HAP-1 (cell line): ENCODE measurements at places on chromosomes 13 and 19.

DNA sequence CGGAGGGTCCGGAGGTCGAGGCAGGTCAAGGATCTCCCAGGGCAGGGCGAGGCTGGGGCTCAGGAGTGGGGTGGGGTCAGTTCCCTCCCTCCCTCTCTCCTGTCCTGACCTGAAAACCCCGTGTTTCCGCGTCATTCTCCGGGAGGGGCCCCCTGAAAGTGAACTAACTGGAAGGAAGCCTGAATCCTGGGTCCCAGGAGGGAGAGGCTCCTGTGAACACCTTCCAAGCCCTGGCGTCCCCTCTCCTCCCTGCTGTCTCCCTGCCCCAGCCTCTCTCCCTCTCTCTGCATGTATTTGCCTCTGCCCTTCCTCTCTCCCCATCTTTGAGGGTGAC lies 741 bp upstream of the CADM4 start:
- DNase-seq: no peak

DNA sequence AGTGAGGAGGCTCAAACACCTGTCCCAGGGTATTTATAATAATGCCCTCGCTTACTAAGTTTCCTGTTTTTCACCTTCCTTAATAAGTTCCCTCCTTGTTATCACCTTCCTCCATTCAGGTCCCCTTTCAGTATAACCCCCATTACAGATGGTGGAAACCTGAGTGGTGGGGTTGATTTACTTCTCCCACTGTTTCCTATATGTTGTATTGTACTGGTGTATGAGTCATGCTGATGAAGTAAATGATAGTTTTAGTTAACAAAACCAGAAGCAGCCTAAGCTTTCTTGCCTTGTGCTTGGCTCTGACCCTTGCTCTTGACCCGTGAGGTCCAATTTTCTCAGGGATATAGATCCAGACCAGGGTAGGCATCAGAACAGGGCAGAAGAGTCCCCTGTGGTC lies 22.3 kb upstream of the TNFSF11 start:
- DNase-seq: no peak

DNA sequence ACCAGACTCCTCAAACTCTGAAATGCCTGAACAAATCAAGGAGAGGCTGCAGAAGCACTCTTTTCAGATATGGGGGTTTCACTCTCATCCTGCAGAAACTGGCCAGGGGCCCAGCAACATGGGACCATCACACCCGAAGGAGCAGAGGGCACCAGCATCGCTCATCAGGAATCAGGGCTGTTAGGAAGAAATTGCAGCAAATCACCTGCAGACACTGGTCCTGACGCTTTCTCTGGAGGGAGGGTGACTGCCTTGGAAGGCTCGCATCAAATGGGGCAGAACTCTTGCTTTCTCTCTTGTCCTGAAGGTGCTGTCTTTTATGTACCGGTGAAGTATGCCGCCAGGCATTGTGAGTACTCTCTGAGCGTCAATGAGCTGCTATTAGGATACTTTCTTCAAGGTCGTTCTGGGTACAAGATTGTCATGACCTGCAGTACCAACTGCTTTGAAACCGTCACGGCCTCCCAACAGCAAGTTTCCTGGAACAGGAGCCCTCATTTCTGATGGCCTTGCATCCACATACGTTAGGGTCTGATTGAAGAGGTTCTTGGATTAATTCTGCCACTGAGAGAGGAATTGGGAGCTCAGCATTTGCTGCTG lies 155.7 kb upstream of the SOX1 start:
- DNase-seq: no peak

DNA sequence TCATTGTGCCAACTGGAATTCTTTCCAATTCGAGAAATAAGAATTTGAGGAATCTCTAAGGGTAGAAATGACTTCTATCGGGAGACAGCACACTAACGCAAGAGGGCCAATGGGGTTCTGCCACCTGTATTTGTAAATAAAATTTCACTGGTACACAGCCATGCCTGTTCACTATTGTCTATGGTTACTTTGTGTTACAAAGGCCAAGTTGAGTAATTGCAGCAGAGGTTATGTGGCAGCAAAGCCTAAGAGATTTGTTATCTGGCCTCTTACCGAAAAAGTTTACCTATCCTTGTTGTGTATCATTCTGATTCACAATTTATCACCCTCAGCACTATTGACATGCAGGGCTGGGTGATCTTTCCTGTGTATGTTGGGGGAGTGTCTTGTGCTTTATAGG lies 278.0 kb downstream of the KLF5 start:
- no peak for DNase-seq

DNA sequence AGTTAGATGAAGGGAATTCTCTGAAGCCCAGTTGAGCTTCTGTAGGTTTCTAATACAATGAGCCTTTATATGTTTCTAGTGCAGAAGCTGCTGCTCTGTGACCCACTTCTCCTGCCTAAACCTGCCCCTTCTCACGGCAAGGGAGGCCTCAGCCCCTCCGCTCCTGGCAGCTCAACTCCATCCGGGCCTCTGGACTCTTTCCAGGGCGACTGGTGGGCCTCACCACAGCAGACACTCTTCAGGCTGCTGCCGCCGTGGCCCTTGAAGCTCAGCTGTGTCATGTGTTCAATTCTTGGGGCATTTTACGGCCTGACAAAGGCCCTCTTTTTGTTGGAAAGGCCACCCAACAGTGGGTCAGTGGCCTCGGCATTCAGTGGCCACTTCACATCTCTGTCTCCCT lies 10.0 kb upstream of the C19orf33 start:
- DNase-seq: no peak

DNA sequence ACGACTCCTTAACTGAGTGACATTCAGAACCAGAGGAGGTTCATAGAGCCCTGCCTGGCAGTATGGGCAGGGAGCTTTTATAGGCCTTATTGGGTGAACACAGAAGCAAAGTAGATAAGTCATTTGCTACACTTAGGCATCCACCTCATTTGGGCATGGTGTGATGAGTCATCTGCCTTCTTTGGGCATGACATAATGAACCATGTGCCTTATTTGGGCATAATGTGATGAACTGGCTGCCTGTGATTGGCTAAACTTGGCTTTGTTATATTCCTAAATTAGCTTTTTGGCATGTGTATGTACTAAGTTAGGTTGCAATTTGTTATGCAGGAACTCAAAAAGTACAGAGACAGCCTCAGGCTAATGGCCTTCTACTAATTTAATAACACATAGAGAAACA lies 2210.2 kb upstream of the PCDH20 start:
- no peak for DNase-seq

- no peak for DNase-seq
Measured at GRCh38 chr19:40005691-40006272, 8.9 kb downstream of the ZNF546 start.

DNA sequence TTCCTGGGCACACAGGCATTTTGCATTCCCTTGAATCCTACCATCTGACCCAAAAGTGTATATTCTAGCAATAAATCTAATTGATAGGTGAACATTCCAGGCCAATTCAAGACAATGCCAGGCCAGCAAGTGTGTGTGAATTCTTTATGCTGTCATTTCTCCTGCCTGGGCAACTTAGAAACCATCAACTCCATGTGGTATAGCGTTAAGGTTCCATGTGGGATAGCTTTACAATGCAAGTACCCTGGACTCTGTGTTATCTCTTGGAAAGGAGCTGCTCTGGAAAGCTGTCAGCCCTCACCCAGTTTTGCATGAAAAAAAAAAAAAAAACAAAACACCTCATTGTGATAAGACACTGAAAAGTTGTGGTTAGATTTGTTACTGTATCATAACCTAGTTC lies 15.6 kb upstream of the FLT1 start:
- no peak for DNase-seq

GRCh38 chr13:111252446-111253364 lies 67.7 kb upstream of the TEX29 start:
- DNase-seq: no peak

- DNase-seq: no peak
Measured at GRCh38 chr19:53381376-53381775, 13.6 kb upstream of the ZNF765 start.

DNA sequence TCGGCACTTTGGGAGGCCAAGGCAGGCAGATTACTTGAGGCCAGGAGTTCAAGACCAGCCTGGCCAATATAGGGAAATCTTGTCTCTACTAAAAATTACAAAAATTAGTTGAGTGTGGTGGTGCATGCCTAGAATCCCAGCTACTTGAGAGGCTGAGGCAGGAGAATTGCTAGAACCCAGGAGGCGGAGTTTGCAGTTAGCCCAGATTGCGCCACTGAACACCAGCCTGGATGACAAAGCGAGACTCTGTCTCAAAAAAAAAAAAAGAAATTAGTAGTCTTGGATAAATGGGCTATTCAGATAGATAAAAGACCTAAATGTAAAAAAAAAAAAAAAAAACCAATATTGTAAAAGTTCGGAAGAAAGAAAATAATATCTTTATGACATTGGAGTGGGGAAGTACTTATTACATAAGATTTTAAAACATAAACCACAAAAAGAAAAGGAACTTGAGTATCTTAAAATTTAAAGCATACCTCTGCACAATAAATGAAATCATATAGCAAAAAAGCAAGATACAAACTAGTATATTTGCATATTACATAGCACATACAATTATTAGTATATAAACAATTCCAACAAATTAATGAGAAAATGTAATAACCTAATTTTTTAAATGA lies 26.7 kb upstream of the RNASEH2B start:
- DNase-seq: no peak

DNA sequence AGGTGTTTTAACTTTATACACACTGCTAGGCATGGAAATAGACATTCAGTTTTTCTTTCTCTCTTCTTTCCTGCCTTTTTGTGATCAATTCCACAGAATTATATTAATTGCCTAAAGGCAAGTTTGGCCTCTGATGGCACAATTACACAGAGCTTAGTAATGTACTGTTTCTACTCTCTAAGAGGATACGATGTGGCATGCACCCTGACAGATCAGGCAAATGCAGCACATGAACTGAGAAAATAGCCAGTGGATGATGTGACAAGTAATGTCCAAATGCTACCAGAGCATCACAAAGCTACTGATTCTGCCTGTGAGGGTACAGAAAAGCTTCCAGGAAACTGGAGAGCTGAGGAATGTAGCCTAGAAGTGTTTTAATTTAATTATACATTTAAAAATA lies 233.8 kb upstream of the PRR20A start:
- no peak for DNase-seq
